ENCODE measurements at places on chromosomes 4 and X.

DNA sequence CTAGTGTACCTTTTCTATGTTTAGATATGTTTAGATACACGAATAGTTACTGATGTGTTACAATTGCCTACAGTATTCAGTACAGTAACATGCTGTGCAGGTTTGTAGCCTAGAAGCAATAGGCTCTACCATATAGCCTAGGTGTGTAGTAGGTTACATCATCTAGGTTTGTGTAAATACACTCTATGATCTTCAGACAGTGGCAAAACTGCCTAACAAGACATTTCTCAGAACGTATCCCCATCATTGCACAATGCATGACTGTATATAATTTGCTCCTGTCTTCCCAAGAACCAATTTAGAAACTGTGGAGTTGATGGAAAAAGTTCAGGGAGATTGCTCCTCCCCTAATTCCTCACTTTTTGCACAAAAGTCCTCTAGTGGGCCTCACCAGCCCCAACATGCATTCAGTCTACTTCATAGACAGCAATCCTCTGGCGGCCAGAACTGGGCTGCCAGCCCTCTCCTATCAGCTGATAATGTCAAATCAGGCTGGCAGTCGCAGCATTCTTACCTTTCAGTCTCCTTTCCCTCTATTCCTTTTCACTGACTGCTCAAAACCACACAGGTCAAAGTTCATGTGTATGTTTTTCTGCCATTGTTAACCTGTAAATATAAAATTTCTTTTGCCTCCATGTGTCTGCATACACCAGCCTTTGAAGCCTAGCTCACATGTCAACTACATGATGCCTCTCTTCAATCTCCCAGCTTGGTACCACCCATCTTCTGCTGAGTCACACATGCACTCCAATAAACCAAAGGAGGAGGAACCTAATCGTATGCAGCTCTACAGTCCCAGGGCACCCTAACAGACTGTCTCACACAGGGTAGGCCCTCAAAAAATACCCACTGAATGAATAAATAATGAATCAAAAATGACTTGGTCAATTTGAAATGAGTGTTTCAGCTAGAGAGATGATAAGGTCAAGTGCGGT is 32.0 kb downstream of the BCLAF3 start:
- DNase-seq: no peak

- DNase-seq: no peak
Observed at GRCh38 chrX:21800344-21800770, 39.1 kb upstream of the MBTPS2 start.

GRCh38 chrX:51876441-51876840 is 17.0 kb upstream of the MAGED1 start:
- DNase-seq: no peak

- no peak for DNase-seq
Observed at GRCh38 chrX:63818156-63818555, 33.1 kb upstream of the ARHGEF9 start.

GRCh38 chr4:7524843-7525242 is 90.1 kb upstream of the PSAPL1 start:
- no peak for DNase-seq
